Tibial nerve (tissue), 4 donors: ENCODE measurements at places on chromosomes 5 and 9. TPM values are rescaled to one million over a fixed set of nuclear protein-coding genes. Genes with fewer than 3 reads are reported as not detected.

SLC25A48 gene
- 69.0 TPM for total RNA-seq

ATP6V1G1 gene
- 152 TPM for total RNA-seq

SNCAIP gene
- total RNA-seq: 4.6 TPM

PCDHB6 gene
- total RNA-seq: 2.9 TPM

LRRC70 gene
- total RNA-seq: 7.5 TPM

FBP2 gene
- total RNA-seq: not detected

MARCOL gene
- total RNA-seq: not detected

HTR4 gene
- 0.21 TPM for total RNA-seq

RARS1 gene
- total RNA-seq: 50.9 TPM

CXCL14 gene
- total RNA-seq: 87.5 TPM

NEUROG1 gene
- not detected for total RNA-seq

HAVCR2 gene
- 7.7 TPM for total RNA-seq

SYK gene
- total RNA-seq: 20.7 TPM

CARD9 gene
- total RNA-seq: 3.1 TPM
